ENCODE measurements at places on chromosomes 3 and 15.

- DNase-seq = no peak
- H3K27ac ChIP-seq = no peak overlapping the region
- H3K4me1 ChIP-seq = no peaks in the 10 kb centered on the region
These were observed 325.1 kb upstream of the CBLB start for GRCh38 chr3:106193876-106194275.

DNA sequence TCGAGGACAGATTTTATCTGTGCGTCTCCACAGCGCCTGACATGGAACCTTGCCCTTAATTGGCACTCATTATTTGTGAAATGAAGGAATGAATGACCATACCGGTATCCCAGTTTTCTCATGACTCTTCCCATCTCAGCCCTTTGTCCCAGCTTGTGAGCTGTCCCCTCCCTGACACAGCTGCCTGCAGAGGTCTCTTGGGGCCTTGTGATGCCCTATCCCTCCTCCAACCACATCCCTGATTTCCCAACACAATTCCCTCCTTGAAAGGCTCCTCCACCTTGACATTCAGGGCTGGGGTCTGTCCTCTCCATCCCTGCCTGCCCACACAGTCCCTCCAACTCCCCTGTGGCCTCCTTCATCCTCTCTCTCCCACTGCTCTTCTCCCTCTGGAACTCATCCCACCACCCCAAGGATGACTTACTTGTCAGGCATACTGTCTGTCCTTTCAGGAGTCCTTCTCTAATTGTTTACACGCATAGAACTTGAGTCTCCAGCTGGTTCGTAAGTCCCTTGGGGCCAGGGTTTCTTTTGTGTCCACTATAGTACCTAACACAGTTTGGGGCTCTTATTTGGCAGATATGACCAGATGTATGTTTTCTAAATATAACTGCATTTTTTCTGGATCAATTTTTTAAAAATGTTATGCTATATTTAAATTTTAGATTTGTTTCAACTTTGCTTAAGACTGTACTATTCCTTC, 35.6 kb upstream of the FILIP1L start:
- peak overlapping the region; percentile 34 for H3K27ac ChIP-seq
- no peak for DNase-seq
- H3K4me1 ChIP-seq = peaks cover 6% of the 10 kb centered on the region
- no peak overlapping the region for H3K4me3 ChIP-seq
- H3K27me3 ChIP-seq = no peaks in the 10 kb centered on the region
- H3K36me3 ChIP-seq = no peaks in the 10 kb centered on the region

DNA sequence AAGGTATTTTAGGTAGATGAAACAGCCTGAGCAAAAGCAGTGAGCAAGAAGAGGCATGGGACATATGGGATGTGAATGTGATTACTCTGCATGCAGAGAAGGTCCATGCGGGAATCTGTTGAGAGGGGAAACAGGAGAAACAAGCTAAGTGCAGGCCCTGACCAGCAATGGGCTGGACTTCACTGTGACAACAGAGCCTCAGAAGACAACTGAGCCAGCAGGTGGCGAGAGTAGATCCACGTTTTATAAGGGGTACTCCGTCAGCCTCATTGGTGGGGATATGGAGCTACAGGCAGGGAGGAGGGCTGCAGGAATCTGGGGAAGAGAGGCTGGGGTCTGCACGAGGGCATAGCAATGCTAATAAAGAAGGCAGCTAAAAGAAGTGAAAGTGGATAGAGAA, 405.9 kb upstream of the LMCD1 start:
- H3K27ac ChIP-seq = no peak overlapping the region
- H3K4me3 ChIP-seq = no peak overlapping the region
- H3K36me3 ChIP-seq = no peaks in the 10 kb centered on the region
- DNase-seq = no peak
- H3K27me3 ChIP-seq = no peaks in the 10 kb centered on the region
- H3K4me1 ChIP-seq = no peaks in the 10 kb centered on the region

DNA sequence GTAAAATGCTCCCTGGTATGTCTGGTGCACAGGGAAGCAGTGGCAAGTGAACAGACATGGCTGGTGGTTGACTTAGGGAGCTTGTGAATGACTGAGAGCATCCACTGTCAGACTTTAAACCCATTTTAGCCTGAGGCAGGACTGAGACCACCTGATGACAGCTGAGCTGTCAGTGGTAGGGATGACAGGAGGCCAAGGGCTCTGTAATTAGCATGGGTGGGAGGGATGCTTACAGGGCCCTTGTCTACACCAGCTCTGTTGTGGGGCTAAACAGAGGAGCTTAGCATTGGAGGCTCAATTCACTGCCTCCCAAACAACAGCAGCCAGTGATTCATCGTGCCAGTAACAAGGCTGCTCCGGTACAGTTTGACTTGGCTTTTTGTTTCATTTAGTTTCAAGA, 169.4 kb downstream of the CHST2 start:
- H3K36me3 ChIP-seq = no peaks in the 10 kb centered on the region
- H3K27me3 ChIP-seq = no peaks in the 10 kb centered on the region
- no peak overlapping the region for H3K27ac ChIP-seq
- no peaks in the 10 kb centered on the region for H3K4me1 ChIP-seq

- no peaks in the 10 kb centered on the region for H3K27me3 ChIP-seq
- no peaks in the 10 kb centered on the region for H3K36me3 ChIP-seq
These were observed 159.8 kb downstream of the RBMS3 start for GRCh38 chr3:29440413-29441305.

DNA sequence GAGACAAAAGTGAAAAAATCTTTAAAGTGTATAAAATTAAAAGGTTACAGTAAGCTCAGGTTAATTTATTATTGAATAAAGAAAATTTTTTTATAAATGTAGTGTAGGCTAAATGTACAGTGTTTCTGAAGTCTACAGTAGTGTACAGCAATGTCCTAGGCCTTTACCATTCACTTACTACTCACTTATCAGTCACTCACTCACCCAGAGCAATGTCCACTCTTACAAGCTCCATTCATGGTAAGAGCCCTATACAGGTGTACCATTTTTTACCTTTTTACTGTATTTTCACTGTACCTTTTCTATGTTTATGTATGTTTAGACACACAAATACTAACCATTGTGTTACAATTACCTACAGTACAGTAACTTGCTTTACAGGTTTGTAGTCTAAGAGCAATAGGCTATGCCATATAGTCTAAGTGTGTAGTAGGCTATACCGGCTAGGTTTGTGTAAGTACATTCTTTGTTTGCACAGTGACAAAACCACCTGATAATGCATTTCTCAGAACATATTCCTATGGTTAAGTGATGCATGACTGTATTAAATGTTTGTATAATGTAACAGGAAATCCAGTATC, 38.1 kb upstream of the NECTIN3 start:
- no peak for DNase-seq
- no peaks in the 10 kb centered on the region for H3K36me3 ChIP-seq
- H3K27me3 ChIP-seq = no peaks in the 10 kb centered on the region
- no peak overlapping the region for H3K27ac ChIP-seq
- H3K4me3 ChIP-seq = no peak overlapping the region
- H3K4me1 ChIP-seq = no peaks in the 10 kb centered on the region

DNA sequence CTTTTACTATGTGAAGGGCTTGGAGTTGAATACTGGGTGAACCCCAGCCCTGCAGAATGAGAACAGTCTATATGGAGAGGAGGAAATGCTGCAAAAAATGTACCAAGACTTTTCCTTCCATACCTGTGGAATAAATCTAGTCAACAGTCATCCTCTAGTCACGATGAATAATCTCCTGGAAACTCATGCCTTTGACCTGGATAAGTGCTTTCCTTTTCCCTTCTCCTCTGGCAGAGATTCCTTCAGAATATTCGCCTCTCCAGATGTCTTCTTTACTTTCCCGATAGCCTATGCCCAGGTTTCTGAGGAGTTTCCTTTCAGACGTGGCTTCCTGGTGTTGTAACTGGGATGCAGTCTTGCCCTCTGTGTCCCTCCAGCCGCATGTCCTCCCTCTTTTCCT, 28.1 kb downstream of the CCNL1 start:
- H3K4me3 ChIP-seq = no peak overlapping the region
- no peak for DNase-seq
- H3K36me3 ChIP-seq = no peaks in the 10 kb centered on the region
- peak overlapping the region; percentile 92 for H3K27ac ChIP-seq

DNA sequence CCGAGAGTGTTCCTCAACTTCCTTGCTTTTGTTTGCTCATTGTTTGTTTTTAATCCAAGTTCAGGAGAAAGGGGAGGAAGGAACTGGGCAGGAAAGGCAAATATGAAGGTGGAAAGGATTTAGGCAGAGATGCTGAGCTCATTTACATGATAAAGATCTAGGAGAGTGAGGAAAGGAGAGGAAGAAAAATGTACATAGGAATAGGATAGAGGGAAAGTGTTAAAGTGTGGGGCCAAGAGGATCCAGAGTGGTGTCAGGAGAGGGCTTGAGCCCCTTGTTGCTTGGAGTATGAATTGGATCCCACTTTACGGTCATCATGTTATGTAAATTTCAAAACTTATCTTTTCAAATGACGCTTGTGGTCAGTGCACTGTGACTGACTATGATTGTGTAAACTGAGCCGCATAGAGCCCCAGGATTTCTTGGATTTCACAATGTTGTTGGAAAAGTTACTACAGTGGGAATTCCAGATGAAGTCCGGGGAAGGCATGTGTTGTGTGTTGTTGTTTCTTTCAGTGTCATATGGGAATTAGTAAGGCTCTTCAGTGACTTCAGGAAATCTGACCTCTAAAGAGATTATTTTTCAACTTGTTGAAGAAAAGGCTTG, 15.0 kb upstream of the PLD1 start:
- H3K4me3 ChIP-seq = no peak overlapping the region
- H3K36me3 ChIP-seq = no peaks in the 10 kb centered on the region

DNA sequence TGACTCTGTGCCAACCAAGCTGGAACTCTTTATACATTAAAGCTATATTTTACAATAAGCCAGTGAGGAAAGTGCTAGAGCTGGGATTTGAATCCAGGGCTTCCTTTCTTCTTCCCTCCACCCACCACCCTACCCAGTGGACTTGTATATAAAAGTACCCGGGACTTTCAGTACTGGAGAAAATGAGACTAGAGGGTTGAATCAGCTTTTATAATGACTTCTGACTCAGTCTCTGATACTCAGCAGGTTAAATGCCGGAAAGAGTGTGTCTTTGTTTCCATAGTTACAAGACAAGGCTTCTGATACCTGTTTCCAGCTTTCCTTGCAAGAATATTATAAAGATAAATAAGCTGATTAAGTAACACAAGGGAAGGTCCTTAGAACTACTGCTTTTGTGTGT, 80.9 kb downstream of the FRMD4B start:
- H3K4me1 ChIP-seq = no peaks in the 10 kb centered on the region
- H3K36me3 ChIP-seq = no peaks in the 10 kb centered on the region
- no peak overlapping the region for H3K27ac ChIP-seq
- H3K4me3 ChIP-seq = no peak overlapping the region
- DNase-seq = no peak
- no peaks in the 10 kb centered on the region for H3K27me3 ChIP-seq

GRCh38 chr3:134937256-134938028, 142.4 kb downstream of the EPHB1 start:
- DNase-seq = no peak
- H3K27me3 ChIP-seq = no peaks in the 10 kb centered on the region
- H3K36me3 ChIP-seq = no peaks in the 10 kb centered on the region
- H3K27ac ChIP-seq = no peak overlapping the region
- no peaks in the 10 kb centered on the region for H3K4me1 ChIP-seq

DNA sequence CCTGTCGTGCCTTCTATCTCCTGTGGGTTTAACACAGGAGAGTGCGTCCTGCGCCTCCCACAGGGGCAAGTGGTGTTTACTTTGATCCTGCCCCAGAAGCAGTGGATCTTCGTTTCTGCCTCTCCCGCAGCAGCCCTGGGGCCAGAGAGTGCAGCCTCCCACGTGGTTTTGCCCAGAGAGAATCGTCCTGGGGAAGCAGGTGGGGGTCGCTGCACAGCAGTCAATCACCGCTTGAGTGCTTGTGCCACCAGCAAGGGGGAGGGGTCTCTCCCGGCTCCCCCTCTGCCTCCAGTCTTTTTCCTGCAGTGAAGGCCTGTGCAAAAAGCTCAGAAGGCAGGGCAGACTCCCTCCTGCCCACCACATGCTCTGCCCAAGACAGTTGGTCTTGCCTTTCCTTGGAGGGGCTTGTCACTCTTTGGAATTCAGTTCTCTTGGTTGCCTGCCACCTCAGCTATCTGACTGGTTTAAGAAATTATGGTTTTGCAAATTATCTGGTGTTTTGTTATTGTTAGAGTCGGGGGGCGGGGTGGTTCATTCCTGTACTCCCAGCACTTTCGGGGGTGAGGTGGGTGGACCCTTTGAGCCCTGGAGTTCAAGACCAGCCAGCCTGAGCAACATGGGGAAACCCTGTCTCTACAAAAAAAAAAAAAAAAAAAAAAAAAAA, 26.9 kb downstream of the STOML1 start:
- peak overlapping the region; percentile 29 for H3K27ac ChIP-seq
- H3K27me3 ChIP-seq = peaks cover 5% of the 10 kb centered on the region
- H3K36me3 ChIP-seq = no peaks in the 10 kb centered on the region
- no peak for DNase-seq
- H3K4me3 ChIP-seq = no peak overlapping the region
- H3K4me1 ChIP-seq = peaks cover 7% of the 10 kb centered on the region

- peak; percentile 46 for DNase-seq
- no peaks in the 10 kb centered on the region for H3K27me3 ChIP-seq
- no peaks in the 10 kb centered on the region for H3K36me3 ChIP-seq
- H3K27ac ChIP-seq = no peak overlapping the region
These were observed 303.1 kb downstream of the RPLP1 start for GRCh38 chr15:69755551-69756310.

GRCh38 chr3:196643201-196643749, 3.8 kb downstream of the NRROS start:
- no peaks in the 10 kb centered on the region for H3K4me1 ChIP-seq
- peaks cover 14% of the 10 kb centered on the region for H3K27me3 ChIP-seq
- peak overlapping the region; percentile 5 for H3K27ac ChIP-seq
- peak; percentile 76 for DNase-seq

GRCh38 chr3:149401926-149402310, 24.5 kb upstream of the TM4SF1 start:
- H3K36me3 ChIP-seq = no peaks in the 10 kb centered on the region
- H3K27me3 ChIP-seq = no peaks in the 10 kb centered on the region
- no peak overlapping the region for H3K4me3 ChIP-seq
- DNase-seq = no peak
- peaks cover 5% of the 10 kb centered on the region for H3K4me1 ChIP-seq

- peaks cover 4% of the 10 kb centered on the region for H3K4me1 ChIP-seq
- H3K36me3 ChIP-seq = no peaks in the 10 kb centered on the region
- no peak for DNase-seq
- no peaks in the 10 kb centered on the region for H3K27me3 ChIP-seq
These were observed 17.5 kb downstream of the CCR8 start for GRCh38 chr3:39346785-39347585.

DNA sequence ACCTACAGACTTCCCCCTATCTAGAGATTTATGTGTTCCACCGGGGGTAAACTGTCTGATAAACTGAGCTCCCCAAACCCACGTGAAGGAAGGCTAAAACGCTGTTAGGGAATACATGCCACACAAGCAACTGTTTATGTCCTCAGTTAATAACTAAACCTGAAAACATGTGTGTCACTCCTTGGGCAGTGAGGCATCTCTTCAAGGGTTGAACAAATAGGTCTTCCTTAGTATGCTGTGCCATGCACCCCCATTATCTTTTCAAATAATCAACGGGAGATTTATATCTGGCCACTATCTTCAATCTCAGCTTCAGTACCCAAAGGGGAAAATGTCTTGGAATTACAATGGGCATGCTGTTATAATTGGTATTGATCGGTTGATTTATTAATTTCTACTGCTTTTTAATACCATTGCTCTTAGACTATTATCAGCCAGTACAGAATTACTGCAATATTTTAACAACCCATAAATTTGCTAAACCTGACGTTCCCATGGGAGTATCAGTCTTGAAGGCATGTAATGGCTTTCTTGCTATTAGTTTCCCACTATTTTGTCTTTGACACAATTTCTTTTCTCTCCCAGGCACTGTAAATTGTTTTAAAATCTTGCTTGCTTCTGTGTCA, 279.2 kb upstream of the P2RY1 start:
- no peaks in the 10 kb centered on the region for H3K4me1 ChIP-seq
- H3K27me3 ChIP-seq = no peaks in the 10 kb centered on the region
- DNase-seq = no peak
- no peak overlapping the region for H3K4me3 ChIP-seq

All from transverse colon (tissue), 4 donors.